ENCODE measurements at places on chromosomes 1 and 21. TPM values are rescaled to one million over a fixed set of nuclear protein-coding genes. Genes with fewer than 3 reads are reported as not detected.

UBL4B gene
- not detected for total RNA-seq

VHLL gene
- not detected for total RNA-seq

SPRR2G gene
- total RNA-seq, result not detected

PTGS2 gene
- 7.3 TPM for total RNA-seq

All from A549 treated with GW870086 at 1 μM for 4 hours (cell line).